Tibial nerve (tissue), 4 donors: ENCODE measurements at places on chromosomes 5 and 9.

GRCh38 chr9:95722141-95722540, 153.3 kb upstream of the ERCC6L2 start:
- H3K27me3 ChIP-seq = no peaks in the 10 kb centered on the region
- no peak overlapping the region for H3K4me3 ChIP-seq

- H3K27ac ChIP-seq = no peak overlapping the region
- H3K36me3 ChIP-seq = no peaks in the 10 kb centered on the region
- no peaks in the 10 kb centered on the region for H3K4me1 ChIP-seq
- H3K4me3 ChIP-seq = no peak overlapping the region
- no peak for DNase-seq
- no peaks in the 10 kb centered on the region for H3K27me3 ChIP-seq
These were observed 321.9 kb upstream of the IRX4 start for GRCh38 chr5:2204366-2205184.

DNA sequence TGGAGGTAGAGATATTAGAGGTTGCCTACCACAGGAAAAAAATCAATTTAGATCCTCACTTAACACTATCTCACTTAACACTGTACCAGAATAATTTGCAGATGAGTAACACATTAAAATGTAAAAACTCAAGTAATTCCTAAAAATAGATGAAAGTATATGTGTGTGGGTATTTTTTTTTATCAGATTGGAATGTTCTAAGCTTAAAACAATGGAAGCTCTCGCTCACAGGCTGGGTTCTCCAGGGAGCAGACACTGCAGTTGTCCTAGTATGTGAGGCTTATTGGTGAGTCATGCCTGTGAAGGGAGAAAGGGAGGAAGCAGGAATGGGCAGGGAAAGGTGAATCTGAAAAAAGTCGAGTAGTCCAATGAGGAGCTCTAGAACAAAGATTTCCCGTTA, 181.3 kb upstream of the ZNF608 start:
- no peak overlapping the region for H3K27ac ChIP-seq
- no peak overlapping the region for H3K4me3 ChIP-seq
- no peaks in the 10 kb centered on the region for H3K36me3 ChIP-seq
- peaks cover 9% of the 10 kb centered on the region for H3K4me1 ChIP-seq
- DNase-seq = no peak

DNA sequence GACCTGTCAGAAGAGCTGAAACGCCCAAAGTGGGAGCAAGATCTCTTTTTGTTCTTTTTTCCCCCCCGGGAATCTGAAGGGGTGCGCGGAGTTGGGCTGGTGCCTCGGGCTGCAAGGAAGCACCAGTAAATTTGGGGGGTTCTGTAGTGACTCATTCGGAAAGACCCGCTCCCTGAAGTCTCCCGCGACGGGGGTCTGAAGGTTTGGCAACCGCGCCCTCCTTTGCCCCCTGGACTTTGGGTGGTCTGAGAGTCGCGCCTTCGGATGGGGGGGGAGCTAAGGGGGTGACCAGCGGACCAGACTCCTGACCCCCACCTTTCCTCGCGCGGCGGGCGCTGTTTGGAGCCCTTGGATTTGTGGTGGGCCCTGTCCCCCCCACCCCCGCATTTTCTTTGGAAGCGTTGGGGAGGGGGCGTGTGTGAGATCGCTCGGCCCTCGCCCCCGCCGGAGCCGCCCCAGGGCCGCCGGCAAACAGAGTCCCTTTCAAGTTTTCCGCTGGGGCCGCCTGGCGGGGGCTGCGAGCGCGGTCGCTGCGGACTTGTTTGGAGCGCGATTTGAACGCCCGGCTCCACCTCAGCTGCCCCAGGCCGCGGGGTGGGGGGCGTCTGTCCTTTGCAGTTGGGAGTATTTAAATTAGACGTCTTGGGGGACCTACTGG, 2.0 kb downstream of the CXXC5 start:
- peak overlapping the region; percentile 98 for H3K27ac ChIP-seq
- H3K27me3 ChIP-seq = no peaks in the 10 kb centered on the region
- H3K4me1 ChIP-seq = peaks cover 54% of the 10 kb centered on the region
- H3K4me3 ChIP-seq = peak overlapping the region; percentile 84
- DNase-seq = no peak

- DNase-seq = no peak
- no peaks in the 10 kb centered on the region for H3K36me3 ChIP-seq
- H3K4me3 ChIP-seq = no peak overlapping the region
- no peaks in the 10 kb centered on the region for H3K4me1 ChIP-seq
- no peaks in the 10 kb centered on the region for H3K27me3 ChIP-seq
These were observed 500.2 kb upstream of the DAP start for GRCh38 chr5:11261241-11261640.

- H3K27ac ChIP-seq = peak overlapping the region; percentile 48
- no peak overlapping the region for H3K4me3 ChIP-seq
- DNase-seq = no peak
- no peaks in the 10 kb centered on the region for H3K36me3 ChIP-seq
- peaks cover 64% of the 10 kb centered on the region for H3K4me1 ChIP-seq
These were observed 102.7 kb downstream of the DPYSL3 start for GRCh38 chr5:147407094-147407681.

GRCh38 chr5:34682926-34683623, 26.9 kb downstream of the RAI14 start:
- H3K36me3 ChIP-seq = no peaks in the 10 kb centered on the region
- no peak overlapping the region for H3K4me3 ChIP-seq
- peaks cover 6% of the 10 kb centered on the region for H3K4me1 ChIP-seq
- no peaks in the 10 kb centered on the region for H3K27me3 ChIP-seq
- no peak overlapping the region for H3K27ac ChIP-seq

- no peaks in the 10 kb centered on the region for H3K36me3 ChIP-seq
- H3K27me3 ChIP-seq = no peaks in the 10 kb centered on the region
- no peak overlapping the region for H3K4me3 ChIP-seq
- H3K4me1 ChIP-seq = no peaks in the 10 kb centered on the region
These were observed 257.8 kb downstream of the PLK2 start for GRCh38 chr5:58201922-58202648.

DNA sequence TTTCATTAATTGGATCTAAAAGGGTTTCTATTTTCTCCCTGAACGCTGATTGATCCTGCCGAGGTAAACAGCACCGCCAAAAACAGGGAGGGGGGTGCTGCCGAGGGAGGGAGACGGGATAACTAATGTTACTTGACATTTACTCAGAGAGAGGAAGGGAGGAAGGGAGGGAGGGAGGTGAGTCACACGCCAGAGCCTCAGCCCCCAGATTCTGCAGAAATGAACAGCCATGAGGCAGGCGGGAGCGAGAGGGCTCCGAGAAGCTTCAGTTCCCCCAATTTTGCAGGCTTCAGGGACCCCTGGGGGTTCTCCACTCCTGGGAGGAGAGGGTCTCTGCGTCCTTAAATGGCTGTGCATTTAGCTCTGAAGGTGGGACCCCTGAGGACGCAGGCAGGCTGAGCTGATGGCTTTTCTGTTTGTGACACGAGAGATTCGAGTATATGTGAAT, 59.1 kb upstream of the IER5L start:
- H3K36me3 ChIP-seq = no peaks in the 10 kb centered on the region
- H3K27me3 ChIP-seq = no peaks in the 10 kb centered on the region
- H3K4me3 ChIP-seq = no peak overlapping the region
- no peak for DNase-seq

DNA sequence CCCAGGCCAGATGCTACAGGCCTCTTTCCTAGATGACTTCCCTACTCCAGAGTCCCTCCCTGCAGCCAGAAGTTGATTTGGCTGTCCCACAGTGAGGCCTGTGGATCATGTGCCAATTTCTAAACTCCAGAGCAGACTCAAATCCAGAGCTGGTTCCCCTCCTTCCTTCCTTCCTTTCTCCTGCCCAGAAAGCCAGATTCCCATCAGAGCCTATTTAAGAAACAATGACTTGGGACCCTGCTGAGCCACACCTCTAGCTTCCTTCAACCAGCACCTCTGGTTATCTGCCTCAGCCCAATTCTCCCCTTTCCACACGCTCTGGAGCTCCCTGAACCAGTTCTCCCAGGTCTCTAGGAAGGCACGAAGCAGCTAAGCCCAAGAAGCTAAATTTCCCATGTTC, 7.2 kb downstream of the FAM219A start:
- no peaks in the 10 kb centered on the region for H3K36me3 ChIP-seq
- no peak overlapping the region for H3K27ac ChIP-seq
- DNase-seq = no peak
- H3K4me3 ChIP-seq = no peak overlapping the region
- H3K4me1 ChIP-seq = no peaks in the 10 kb centered on the region

DNA sequence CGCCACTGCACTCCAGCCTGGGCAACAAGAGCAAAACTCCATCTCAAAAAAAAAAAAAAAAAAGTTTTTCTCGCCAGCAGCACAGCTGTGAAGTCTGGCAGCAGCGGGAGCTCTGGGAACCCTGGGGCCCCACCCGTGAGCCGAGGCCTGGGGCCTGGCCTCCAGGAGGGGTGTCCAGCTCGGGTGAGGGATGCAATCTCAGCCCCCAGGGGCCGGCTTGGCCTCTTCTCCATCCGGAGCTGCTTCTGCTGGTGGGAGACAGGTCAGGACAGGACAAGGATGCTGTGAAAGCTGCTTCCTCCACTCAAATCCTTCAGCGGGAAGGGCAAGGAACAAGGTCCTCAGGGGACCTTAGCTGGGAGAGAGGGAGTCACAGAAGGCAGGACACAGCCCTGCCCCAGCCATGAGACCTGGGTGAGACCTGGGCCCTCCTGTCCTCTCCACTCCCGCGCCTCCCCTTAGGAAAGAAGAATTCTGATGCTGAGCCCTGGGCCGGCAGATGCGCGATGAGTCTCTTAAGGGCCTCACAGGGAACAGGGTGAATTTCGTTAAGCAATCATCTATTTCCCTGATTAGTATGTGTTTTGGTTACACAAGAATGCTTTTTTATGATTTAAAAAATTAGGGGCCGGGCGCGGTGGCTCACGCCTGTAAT, 30.6 kb downstream of the PLPP7 start:
- no peaks in the 10 kb centered on the region for H3K27me3 ChIP-seq
- DNase-seq = peak; percentile 64
- H3K4me1 ChIP-seq = no peaks in the 10 kb centered on the region
- no peak overlapping the region for H3K27ac ChIP-seq
- H3K36me3 ChIP-seq = no peaks in the 10 kb centered on the region

GRCh38 chr5:68482199-68482598, 266.6 kb downstream of the PIK3R1 start:
- H3K36me3 ChIP-seq = no peaks in the 10 kb centered on the region
- no peak for DNase-seq
- no peak overlapping the region for H3K27ac ChIP-seq
- H3K4me3 ChIP-seq = no peak overlapping the region
- peaks cover 23% of the 10 kb centered on the region for H3K4me1 ChIP-seq

DNA sequence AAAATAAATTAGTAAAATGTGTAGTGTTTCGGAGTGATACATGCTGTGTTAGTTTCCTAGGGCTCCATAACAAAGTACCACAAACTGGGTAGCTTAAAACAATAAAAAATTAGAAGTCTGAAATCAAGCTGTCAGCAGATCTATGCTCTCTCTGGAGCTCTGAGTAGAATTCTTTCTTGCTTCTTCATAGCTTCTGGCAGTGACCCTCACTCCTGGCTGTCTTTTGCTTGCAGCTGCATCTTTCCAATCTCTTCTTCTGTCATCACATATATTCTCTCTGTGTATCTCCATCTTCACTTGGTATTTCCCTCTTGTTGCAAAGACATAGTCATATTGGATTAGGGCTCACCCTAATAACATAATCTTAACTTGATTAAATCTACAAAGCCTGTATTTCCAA, 37.6 kb upstream of the PLCXD3 start:
- H3K4me3 ChIP-seq = no peak overlapping the region
- no peaks in the 10 kb centered on the region for H3K4me1 ChIP-seq
- no peaks in the 10 kb centered on the region for H3K36me3 ChIP-seq

- H3K27ac ChIP-seq = no peak overlapping the region
- H3K4me1 ChIP-seq = no peaks in the 10 kb centered on the region
- H3K4me3 ChIP-seq = no peak overlapping the region
- no peaks in the 10 kb centered on the region for H3K27me3 ChIP-seq
- no peak for DNase-seq
- no peaks in the 10 kb centered on the region for H3K36me3 ChIP-seq
These were observed 1126.7 kb upstream of the CDH9 start for GRCh38 chr5:28165096-28165495.
